Stimulated activated CD4-positive, alpha-beta T cell treated with anti-CD3 and anti-CD28 coated beads, Interleukin-4, amount 100 ng/mL, for 48 hours (primary cell): ENCODE measurements at places on chromosomes 13 and 19.
A peak's percentile ranks its signal among the peaks of the same experiment; 100 is the strongest.

DNA sequence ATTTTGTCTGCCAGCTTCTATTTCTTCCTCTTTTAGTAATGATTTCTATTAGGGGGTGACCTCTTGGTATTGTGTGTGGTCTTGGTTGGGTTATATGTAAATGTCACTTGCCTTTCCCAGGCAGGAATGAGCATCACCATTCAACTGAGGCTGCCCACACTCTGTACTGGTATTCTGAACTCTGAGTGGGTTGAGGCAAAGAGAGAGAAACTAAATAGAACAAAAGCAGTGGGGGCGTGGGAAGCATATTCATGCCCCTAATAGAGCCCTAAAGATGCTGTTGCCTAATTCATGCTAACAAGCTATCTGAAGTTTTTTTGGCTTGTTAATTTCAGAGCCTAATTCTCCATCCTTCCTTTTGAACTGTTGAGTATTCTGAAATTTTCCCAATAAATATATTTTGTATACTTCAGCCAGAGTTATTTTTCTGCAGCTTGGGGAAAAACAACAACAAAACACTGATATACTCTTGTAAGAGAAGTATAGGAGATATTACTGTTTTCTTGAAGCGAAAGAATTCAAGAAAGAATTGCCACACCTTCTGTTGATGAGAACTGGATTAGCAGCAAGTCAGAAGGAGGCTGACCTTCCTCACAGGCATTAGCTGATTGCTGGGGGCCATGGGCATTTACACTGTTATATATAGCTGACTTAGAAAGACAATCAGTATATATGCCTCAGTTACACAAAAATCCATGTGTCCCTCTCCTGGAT is 315.8 kb upstream of the KLF12 start:
- no peak for DNase-seq

DNA sequence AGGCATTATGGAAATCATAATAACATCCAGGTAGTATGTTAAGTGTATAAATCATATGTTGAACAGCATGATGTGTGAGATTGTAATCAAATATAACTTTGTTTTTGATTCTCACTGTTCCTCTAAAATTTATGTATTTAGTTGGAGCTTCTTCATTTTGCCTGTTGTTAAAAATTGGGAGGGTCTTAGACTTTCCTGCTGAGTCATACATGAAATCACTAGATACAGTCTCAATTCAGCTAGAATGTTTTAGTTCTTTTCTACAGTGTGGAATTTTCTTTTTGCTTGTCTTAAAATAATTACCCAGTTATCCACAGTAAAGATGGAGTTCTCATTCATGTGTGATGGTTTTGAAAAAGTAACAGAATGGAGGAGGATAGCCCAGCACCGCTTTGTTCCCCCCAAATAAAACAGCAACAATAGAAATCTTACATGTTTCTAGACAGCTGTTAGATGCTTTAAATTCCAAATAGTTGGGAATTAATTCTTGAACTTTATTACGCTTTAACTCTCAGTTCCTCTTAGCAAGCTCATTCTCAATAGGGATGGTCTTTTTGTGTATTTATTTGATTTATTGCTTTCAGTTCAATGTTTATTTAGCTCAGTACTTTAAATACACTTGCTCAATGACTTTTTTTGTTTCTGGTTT is 109.5 kb downstream of the PDS5B start:
- DNase-seq = no peak

DNA sequence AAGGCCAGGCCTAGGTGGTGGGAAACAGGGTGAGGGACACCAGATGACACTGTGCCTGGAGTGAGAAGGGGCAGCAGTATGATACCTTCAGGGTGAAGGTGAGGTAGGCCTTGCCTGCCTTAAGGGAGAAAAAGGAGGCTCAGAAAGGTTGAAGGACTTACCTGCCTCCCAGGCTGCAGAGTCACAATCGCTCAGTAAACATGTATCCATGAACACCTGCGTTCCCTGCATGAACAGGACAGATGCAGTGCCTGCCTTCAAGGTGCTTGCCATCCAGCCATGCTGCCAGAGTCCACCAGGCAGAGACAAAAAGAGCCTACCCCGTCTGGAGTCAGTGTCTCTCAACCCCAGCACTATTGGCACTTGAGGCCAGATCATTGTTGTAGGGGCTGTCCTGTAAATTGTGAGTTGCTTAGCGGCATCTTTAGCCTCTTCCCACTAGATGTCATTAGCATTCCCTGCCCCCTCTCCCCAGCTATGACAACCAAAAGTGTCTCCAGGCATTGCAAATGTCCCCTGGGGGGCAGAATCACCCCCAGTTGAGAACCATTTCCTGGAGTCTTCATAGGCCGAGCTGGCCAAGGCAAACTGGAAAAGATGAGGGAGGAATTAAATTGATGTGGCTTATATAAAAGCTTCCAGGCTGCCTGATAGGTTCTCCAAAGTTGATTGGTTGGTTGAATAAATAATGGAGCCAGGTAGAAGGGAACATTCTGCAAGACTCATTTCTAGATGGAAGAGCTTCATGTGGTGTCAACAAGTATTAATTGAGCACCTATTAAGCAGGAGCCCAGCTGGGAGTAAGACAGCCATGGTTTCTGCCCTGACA is 1.7 kb downstream of the MAP3K10 start:
- DNase-seq = no peak

DNA sequence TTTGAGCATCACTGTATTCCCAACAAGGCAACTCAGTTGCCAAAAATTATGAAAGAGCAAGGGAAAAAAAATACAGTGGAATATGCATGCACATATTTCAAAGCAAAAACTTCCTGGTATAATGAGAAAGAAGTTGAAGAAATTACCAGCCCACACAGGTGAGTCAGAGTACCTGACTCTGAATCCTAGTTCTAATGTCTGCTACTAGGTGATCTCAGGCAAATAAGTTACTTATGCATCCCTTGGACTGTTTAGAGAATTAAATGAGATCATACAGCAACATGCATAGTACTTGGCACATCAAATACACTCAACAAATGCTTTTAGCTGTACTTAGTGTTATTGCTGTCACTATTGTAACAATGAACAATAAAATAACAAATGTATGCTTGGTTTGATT is 144.9 kb downstream of the MIPEP start:
- DNase-seq = no peak

DNA sequence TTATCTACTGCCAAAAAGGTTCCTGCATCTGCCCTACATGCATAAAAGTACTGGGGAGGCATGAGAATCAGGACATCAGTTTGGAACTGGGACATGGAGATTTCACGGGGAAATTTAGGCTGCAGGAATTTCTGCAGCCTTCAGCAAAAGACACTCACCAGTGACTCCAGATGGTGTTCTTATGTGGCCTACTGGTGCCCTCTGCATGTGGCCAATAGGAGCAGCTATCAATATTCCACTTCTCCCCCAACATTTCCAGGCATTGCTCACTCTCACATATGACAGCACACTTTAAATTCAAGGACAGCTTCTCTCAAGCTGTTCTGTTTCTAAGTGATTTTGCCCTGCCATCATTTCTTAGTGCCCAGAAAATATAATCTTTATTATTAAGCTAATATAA is 570.5 kb upstream of the ARGLU1 start:
- DNase-seq = no peak

GRCh38 chr13:22644941-22645340 is 535.8 kb upstream of the SGCG start:
- no peak for DNase-seq

- DNase-seq = peak; percentile 69
Measured at GRCh38 chr19:49387936-49388372, at the start of gene KASH5. Gene KASH5, plus strand, starts transcription at chr19:49388249. Its CDS starts 2,635 bp downstream, at chr19:49390884.

- no peak for DNase-seq
Measured at GRCh38 chr13:99922631-99923404, 48.7 kb downstream of the ZIC5 start.

DNA sequence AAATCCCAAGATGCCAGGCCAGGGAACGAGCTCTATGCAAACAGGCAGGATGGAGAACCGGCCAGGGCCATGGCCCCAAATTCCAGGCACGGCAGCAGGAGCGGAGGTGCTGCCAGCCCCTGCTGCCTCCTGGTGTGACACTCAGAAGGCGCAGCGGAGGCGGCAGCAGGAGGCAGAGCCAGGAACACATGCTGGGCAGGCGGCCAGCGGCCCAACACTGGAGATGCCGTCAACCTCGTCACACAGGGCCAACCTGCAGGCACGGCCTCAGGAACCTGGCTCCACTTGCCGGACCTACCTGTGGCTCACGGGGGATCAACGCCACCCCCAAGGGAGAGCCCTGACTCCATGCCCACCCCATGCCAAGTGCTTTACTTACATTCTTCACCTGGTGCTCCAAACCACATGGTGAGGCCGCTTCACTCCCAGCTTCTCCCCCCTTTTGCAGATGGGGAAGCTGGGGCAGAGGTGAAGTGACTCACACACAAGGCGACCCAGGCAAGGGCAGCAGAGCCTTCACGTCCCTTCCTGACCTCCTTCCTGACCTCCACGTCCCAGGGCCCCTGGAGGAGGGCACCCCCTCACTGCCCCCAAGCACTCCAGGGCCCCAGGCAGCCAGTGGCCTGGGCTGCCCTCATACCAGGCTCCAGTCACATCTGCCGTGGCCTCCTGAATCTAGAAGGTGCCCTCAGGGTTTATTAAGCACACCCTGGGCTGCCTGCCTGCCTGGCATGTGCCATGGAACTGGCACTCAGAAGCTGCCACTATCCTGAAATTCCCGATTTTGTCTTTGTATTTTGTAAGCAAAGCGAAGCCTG is 43.5 kb downstream of the GGACT start:
- DNase-seq = no peak

DNA sequence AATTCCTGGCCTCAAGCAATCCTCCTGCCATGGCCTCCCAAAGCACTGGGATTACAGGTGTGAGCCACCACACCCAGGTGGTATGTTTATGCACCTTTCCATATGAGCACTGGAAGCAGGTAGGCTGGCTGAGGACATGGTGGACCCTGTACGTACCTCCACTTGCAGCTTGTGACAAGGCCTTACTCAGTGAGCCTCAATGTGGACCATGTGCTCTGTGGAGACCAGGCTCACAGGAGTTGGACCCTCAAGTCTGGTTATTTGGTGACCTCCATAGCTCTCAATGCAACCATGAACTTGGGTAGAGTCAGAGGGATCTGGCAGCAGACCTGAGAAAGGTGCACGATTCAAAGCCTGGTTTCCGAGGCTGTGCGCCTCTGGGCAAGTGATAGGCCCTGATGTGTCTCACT is 5.5 kb downstream of the ACP4 start:
- DNase-seq = no peak

DNA sequence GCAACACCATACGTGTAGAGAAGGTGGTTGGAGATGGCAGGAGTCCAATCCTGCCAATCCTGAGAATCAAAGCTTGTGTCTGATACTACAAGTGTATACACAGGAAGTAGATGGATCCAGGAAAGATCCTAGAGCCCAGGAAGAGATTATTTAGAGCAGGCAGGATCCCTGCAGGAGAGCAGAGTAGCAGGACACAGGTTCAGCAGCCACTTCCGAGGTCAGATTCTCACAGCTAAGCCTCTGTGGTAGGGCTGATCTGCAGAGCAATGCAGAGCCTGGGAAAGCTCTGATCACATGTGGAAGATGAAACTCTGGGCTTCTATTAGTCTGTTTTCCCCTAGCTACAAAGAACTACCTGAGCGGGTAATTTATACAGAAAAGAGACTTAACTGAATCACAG is 28.5 kb upstream of the ZNF331 start:
- no peak for DNase-seq

GRCh38 chr19:40797963-40798682 is 868 bp upstream of the EGLN2 start:
- no peak for DNase-seq

- no peak for DNase-seq
Measured at GRCh38 chr13:106499896-106500295, 35.6 kb downstream of the EFNB2 start.

- no peak for DNase-seq
Measured at GRCh38 chr13:47459512-47459911, 541.6 kb downstream of the SUCLA2 start.

DNA sequence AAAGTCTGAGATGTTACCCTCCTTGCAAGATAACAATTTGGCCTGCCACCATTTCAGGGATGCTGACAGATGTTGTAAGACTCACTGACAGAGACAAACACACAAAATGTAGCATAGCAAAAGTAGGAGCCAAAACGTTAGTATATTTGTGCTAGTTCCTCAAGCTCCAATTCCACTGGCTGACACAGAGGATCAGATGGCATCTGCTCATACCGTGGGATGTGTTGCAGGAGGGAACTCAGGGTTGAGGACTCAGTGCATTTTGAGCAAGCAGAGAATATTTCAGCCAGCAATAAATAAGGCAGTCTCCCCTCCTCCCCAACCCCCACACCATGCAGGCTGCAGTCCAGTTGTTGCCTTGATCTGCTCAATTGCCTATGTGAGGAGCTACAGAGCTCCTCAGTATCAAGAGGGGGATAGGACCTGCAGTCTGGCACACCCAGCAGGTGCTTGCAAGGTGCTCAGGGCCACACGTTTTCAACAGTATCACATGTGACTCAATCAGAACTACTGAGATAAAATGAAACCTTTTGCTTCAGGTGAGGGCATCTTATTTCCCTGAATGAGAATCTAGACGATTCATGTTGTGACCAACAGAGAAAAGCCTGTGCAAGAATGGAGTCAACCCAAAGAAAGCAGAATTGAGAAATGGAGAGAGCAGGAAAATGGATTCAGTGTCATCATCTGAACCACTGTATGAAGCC is 23.6 kb upstream of the LRCH1 start:
- DNase-seq = no peak

- no peak for DNase-seq
Measured at GRCh38 chr19:1232652-1233072, 5.1 kb downstream of the CBARP start.

- no peak for DNase-seq
Measured at GRCh38 chr13:111967572-111968201, 99.3 kb upstream of the SOX1 start.

GRCh38 chr13:82800391-82800790 is 1081.9 kb downstream of the SLITRK1 start:
- no peak for DNase-seq

- no peak for DNase-seq
Measured at GRCh38 chr19:2329149-2329478, 630 bp downstream of the SPPL2B start.

DNA sequence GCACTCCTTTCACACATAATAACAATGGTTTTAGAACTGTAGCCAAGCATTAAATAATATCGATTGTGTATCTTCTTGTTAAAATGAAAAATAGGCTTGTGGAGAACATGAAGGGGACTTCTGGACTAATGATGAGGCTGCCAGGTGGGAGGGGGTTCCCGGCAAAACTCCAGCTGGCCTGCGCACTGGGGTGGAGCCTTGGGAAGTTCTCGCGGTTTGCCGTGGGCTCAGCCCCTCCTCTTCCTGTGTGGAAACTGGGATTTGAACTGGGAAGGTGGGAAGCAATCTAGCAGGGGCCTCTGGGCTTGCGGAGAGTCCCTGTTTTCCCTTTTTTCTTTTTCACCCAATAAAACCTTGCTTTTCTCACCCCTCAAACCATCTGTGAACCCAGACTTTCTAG is 113.7 kb upstream of the SLITRK1 start:
- DNase-seq = no peak
